ENCODE measurements at places on chromosomes 11 and 22.

DNA sequence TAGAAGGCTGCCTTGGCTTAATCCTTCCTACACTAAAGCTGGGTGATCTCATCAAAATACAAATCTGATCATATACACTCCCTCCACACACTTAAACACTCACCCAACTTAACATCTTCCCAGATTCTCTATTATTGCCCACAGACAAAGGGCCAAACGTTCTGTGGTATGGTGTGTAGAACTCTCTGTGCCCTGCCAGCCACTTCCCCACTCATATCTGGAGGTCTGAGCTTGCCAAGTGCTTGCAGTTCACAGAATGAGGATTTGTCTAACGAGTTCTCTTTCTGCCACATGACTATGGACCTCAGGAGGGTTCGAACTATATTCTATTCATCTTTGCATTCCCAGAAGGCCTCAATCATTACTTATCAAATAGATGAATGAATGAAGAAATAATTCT, 77.6 kb downstream of the MPPED2 start:
- no peak for DNase-seq

DNA sequence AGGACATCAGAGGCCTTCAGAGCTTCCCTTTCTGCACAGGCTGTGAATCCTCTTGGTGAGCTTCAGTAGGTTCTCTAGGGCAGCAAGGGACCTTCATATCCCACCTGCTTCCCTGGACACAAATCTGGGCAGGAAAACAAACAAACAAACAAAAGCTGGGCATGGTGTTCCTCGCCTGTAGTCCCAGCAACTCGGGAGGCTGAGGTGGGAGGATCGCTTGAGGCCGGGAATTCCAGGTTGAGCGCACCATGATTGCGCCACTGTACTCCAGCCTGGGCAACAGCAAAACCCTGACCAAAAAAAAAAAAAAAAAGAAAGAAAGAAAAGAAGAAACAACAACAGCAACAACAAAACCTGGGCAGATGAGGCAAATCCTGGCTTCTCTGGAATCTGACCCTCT, 92.9 kb downstream of the CEP164 start:
- DNase-seq, result no peak

DNA sequence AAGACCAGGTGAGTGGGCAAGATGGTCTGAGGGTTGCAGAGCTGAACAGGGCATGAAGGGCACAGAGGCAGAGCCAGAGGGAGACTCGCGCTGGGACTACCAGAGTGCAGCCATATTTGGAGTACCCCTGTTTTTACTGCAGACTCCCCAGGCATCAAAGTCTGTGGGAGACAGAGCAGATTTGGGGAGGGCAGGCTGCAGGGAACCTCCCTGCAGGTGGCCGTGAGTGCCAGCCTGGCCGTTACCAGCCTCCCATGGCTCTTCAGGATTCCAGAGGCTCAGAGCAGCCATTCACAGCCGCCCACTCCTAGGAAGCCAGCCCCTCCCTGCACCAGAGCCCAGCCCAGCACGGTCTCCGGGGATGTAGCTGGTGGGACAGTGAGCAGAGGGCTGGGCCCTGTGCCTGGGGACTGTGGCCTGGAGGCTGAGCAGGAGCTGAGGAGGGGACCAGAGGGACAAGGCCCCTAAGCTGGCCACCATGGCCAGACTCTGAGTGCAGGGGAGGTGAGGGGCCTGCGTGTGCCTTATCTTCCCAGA, at the start of gene SEPTIN3:
Gene SEPTIN3 (plus strand): TSS at position 334 of the 537 bp plus-strand sequence. CDS start 2,050 bp downstream, outside the sequence.
- DNase-seq, result no peak

DNA sequence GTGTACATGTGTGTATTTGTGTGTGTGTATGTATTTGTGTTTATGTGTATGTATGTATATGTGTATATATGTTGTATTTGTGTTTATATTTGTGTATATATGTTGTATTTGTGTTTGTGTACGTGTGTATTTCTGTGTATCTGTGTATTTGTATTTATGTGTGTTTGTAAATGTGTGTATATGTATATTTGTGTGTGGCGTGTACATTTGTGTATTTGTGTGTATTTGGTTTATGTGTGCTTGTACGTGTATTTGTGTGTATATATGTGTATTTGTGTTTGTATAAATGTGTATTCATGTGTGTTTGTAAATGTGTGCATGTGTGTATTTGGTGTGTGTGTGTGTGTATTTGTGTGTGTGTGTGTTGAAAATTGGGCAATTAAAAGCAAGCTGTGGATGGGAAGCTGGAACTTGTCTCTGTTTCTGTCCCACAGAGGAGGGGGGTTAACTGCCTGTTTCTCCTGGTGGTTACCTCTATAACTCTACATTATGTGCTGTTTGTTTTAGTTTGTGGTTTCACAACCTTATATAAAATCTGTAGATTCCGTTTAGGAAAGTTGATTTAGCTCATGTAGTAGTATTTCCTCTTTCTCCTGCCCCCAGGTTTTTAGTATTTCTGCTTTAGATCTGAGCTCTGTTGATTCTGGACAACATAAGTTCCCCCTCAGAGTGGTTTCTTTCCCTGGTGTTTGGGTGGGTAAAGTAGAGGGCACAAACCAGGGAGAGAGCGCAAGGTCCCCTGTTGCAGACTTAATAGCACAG, 28.9 kb downstream of the AP2A2 start:
- DNase-seq, result no peak

DNA sequence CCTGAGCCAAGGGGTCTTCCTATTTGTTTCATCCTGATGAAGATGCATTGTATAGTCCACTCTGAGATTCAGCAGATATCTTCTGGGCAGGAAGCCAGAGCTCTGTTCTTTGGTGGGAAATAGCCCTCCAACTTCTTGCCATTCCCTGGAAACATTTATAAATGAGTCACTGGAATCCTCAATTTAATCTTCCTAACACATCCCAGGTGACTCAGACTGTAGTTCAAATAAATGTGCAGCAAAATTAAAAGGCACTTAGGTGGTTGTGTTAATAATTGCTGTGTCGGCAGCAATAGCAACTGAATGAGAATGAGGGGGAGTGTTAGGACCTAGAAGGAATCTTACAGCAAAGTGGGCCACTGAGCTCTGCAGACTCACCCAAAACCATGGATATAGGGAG, 108.6 kb downstream of the INSC start:
- peak; percentile 6 for DNase-seq

DNA sequence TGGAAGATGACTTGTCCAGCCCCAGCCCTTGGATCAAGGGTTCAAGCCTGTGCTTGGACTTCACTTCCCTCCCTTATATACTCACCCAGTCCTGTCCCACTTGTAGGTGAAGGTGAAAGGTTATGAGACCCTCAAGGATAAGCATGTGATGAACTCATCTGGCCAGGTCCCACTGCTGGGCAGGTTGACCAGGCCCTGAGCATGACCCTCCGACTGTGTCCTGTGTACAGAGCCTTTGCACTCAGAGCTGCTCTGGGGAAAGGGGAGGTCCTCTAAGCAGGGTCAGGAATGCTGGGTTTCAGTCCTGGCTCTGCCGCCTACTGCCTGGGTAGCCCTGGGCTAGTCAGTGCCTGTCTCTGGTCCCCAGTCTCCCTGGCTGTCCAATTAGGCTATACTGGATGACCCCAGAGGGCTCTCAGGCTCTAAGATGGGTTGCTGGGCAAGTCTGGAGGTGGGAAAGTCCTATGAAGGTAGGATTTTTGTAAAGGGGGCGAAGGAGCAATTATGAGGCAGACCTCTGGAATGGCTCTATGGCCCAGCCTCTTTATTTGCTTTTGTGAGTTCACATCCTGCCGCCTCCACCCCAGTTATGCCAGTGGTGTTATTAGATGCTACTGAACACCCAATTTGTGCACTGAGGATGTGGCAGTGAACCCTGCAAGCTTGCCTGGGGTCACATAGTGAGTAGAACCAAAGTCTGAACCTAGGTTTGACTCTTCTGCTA, 14.1 kb downstream of the DGAT2 start:
- no peak for DNase-seq

GRCh38 chr11:44629732-44630345, 64.4 kb downstream of the CD82 start:
- no peak for DNase-seq

DNA sequence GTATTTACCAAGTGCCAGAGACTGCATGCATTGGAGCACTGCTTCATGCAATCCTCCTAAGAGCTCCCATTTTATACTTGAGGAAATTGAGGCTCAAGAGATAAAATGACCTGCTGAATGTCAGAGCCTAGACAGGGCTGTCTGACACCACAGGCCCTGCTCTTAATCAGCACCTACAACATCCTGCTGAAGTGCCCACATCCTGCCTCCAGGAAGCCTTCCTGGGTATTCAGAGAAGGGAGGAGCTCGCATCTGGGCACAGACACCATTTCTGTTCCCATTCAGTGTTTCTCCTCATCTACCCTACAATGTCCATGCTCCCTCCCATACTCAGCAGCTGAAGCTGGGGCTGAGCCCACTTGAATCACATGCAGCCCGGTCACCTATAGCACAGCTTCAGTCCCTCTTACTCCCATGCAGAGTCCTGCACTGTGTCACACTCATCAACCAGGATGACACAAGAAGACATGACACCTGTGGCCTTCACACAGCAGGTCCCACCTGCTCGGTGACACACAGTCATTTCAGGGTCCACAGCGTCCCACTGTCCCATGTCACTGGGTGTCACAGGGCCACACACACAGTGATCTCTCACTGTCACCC, 53.1 kb downstream of the PDE2A start:
- no peak for DNase-seq

DNA sequence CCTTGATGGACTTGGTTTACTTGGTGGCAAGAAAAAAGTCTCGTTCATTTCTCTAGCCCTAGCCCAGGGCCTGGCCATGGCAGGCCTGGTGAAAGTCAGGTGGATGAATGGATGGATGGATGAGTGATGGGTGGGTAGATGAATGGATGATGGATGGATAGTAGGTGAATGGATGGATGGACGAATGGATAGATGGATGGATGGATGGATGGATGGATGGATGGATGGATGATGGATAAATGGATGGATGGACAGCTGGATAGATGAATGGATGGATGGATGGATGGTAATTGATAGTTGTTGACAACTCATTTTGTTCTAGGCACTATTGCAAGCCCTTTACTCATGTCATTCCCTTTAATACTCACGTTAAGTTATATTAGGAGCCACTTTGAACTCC, 86.1 kb upstream of the ANO1 start:
- DNase-seq, result no peak

- DNase-seq, result no peak
These were observed 977.0 kb downstream of the TBC1D22A start for GRCh38 chr22:47739291-47740015.

GRCh38 chr22:49833340-49834007, 5.8 kb upstream of the BRD1 start:
- no peak for DNase-seq

DNA sequence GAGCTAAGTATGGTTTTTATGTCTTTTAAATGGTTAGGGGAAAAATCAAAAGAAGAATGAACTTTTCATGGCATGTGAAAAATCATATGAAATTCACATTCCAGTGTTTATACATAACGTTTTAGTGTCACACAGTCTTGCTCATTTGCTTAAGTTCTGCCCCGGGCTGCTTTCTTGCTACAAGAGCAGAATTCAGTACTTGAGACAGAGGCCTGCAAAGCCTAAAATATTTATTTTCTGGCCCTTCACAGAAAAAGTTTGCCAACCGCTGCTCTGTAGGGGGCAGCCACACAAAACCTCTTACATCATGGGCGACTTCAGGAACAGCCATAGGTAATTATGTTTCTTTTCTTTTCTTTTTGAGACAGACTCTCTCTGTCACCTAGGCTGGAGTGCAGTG, 1.0 kb upstream of the ATG2A start:
- peak; percentile 72 for DNase-seq

GRCh38 chr11:60984149-60984548, 12.7 kb downstream of the CD6 start:
- no peak for DNase-seq

GRCh38 chr22:46595545-46595944, 24.6 kb upstream of the GRAMD4 start:
- no peak for DNase-seq

DNA sequence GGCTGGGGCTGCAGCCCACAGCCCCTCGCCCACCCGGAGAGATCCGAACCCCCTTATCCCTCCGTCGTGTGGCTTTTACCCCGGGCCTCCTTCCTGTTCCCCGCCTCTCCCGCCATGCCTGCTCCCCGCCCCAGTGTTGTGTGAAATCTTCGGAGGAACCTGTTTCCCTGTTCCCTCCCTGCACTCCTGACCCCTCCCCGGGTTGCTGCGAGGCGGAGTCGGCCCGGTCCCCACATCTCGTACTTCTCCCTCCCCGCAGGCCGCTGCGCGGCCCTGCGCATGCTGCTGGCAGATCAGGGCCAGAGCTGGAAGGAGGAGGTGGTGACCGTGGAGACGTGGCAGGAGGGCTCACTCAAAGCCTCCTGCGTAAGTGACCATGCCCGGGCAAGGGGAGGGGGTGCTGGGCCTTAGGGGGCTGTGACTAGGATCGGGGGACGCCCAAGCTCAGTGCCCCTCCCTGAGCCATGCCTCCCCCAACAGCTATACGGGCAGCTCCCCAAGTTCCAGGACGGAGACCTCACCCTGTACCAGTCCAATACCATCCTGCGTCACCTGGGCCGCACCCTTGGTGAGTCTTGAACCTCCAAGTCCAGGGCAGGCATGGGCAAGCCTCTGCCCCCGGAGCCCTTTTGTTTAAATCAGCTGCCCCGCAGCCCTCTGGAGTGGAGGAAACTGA, 731 bp downstream of the GSTP1 start:
- peak; percentile 67 for DNase-seq

DNA sequence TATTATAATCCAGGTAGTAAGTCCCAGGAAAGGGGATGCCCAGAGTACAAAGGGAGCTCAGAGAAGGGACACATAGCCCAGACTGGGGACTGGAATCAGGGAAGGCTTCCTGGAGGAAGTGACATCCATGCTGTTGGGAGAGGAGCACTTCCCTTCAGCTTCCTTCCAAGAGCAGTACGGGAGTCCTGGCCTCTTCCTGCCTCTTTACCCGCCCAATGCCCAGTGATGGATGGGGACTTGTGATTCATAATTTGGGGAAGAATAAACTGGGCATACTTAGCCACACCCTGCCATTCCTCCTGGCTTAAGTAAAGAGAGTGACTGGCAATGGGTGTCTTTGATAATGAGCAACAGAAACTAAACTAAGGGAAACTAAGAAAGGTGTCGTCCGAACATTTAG, 11.5 kb downstream of the C11orf91 start:
- no peak for DNase-seq

GRCh38 chr11:18578975-18579598, 9.4 kb downstream of the UEVLD start:
- no peak for DNase-seq

DNA sequence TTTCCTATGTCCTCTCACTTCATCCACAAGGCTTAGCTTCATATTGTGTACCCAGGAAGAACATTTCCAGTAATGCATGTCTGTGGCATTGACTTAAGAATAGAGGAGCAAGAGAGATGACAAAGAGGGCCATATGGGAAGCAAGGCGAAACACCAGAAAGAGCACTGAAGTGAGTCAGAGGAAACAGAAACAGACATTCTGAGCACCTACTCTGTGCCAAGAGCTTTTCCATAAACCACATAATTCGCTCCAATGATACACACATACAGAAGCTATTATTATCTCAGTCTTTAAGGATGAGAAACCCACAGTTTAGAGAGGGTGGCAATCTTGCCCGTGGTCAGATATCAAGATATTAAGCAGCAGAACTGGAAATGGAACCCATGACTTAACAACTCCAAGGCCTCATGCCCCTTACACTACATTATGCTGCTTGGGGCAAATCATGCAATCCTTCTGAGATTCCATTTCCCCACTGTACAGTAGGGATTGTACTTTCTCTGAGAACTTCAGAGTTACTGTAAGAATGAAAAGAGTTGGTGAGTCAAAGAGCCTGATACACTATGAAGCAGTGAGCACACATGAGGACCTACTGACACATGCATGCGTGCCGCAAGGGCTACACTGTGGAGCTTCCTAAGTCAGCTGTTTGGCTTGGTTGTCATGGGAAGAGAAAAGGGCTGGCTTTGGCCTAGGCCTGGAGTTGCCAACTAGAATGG, 126.6 kb downstream of the KCNC1 start:
- DNase-seq, result no peak

- no peak for DNase-seq
These were observed 382.9 kb downstream of the BRD1 start for GRCh38 chr22:49444781-49445180.
